Endothelial cell of umbilical vein (primary cell): ENCODE measurements at places on chromosomes 3 and 15.

- DNase-seq = no peak
Observed at GRCh38 chr3:22372292-22373062, 621.5 kb upstream of the ZNF385D start.

DNA sequence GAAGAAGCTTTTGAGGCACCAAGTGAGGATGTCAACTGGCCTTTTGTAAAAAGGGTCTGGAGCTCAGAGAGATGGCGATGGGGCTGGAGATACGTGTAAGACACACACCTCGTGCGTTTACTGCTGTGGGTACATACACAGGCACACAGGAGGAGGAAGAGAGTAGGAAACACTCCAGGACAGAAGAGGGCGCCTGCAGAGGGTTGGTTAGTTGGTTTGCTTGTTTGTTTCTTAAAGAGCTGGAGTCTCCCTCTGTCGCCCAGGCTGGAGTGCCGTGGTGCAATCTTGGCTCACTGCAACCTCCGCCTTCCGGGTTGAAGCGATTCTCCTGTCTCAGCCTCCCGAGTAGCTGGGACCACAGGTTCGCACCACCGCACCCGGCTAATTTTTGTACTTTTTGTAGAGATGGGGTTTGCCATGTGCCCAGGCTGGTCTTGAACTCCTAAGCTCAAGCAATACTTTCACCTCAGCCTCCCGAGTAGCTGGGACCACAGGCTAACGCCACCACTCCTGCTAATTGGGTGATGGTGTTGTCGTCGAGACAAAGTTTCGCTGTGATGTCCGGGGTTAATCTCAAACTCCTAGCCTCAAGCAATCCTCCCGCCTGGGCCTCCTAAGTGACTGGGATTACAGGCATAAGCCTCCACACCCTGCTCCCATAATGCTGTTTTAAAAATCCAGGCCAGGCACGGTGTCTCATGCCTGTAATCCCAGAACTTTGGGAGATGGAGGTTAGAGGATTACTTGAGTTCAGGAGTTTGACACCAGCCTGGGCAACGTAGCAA, 1.3 kb upstream of the PRR20G start:
- no peak for DNase-seq

- DNase-seq = no peak
Observed at GRCh38 chr3:98690876-98691275, 72.3 kb upstream of the ST3GAL6 start.

- no peak for DNase-seq
Observed at GRCh38 chr3:64551697-64552096, 136.1 kb downstream of the ADAMTS9 start.

- no peak for DNase-seq
Observed at GRCh38 chr3:30611613-30612436, 5.4 kb downstream of the TGFBR2 start.

DNA sequence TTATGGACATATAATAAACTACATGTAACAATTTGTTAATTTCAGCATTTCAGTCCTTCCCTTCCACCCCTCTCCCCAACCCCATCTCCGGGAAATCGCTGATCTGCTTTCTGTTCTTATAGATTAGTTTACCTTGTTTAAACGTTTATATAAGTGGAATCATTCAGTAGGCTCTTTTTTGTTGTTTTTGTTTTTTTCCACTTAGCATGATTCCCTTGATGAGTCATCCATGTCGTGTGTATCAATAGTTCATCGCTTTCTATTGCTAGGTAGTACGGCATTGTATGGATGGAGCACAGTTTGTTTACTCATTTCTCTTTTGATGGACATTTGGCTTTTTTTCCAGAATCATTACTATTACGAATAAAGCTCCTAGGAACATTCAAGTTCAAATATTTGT, 23.5 kb upstream of the AMOTL2 start:
- no peak for DNase-seq

- peak; percentile 39 for DNase-seq
Observed at GRCh38 chr3:132597660-132598059, 590 bp downstream of the ACKR4 start.

- DNase-seq = no peak
Observed at GRCh38 chr3:49717959-49718857, 1.3 kb downstream of the AMIGO3 start.

DNA sequence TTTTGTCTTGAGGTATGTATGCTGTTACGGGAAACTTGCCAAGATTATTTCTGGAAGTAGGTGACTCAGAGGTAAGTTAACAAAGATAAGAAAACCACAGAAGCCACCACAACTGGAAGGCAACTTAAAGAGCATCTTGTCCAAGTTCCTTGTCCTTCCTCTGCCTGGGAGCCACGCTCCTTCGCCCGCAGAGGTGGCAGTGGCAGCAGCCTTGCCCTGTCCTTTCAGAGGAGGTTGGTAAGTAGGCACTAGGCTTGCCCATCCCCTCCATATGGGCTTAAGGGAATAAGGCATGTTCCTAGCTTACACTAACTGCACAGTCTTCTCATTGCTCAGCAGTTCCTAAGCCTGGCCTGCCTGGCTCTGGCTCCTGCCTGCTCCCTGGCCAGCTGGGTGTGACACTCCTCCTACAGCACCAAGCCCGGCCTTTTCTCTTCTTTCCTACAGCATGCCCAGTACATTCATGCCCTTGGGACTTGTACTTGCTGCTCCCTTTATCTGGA, 48.0 kb upstream of the RAB6B start:
- peak; percentile 87 for DNase-seq

DNA sequence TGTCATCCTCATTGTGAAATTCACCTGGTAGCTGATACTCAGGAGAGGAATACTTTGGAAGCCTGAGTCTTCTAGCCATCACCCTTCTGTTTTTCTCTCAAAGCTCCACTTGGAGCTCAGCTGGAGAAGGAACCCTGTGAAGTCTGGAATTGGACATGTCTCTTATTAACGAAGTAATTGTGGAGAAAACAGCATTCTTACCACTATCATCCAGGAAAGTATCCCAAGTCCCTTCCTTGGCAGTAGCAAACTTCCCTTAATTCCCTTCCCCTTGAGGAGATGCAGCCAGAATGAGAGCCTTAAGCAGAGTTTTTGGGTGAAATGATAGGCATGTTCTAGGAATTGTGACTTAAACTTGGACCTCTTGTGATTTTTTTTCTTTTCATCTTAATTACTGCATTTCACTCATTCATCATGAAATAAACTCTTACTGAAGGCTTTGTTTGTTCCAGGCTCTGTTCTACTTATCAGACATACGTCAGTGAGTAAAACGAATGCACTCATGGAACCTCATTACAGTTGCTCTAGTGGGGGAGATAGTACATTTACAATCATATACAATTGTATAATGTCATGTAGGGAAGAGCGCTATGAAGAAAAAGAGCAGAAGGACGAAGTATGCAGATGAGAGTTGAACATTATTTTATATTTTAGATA, 30.5 kb upstream of the TCF12 start:
- DNase-seq = no peak

DNA sequence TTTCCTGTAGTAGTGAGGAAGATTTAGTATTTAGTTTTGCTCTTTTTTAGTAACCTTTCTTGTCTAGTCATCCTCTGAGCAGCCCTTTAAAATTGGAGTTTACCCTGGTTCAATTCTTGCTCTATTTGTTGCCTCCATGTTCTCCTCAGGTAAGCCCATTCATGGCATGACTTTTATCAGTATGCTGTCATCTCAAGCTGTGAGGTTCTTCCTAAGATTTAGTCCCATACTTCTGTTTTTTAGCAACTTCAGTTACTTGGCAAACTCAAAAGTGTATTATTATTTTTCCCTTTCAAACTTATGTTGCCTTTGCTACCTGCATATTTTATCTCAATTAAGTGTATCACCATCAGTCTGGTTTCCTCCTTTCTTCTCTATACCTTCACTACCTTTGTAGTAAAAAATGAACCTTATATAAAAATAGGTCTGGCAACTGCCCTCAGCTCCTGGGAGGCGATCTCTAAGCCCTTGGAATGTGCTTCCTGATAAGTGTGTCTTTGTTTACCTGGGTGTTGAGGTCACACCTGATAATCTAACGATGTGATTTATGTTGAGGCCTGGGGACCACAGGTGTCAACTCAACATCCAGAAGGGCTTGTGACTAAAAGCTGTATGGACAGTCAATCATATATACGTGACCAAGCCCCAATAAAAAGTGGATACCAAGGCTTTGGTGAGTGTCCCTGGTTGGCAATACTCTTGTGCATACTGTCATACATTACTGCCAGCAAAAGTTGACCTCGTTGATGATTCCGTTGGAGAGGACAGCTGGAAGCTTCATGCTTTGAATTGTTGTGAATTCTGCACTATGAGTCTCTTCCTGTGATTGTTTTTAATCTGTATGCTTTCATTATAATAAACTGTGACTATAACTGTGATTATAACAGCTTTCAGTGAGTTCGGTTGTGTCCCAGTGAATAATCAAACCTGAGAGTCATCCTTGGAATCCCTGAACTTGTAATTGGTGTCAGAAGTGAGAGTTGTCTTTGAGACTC, 3.9 kb downstream of the NSUN3 start:
- DNase-seq = peak; percentile 29

DNA sequence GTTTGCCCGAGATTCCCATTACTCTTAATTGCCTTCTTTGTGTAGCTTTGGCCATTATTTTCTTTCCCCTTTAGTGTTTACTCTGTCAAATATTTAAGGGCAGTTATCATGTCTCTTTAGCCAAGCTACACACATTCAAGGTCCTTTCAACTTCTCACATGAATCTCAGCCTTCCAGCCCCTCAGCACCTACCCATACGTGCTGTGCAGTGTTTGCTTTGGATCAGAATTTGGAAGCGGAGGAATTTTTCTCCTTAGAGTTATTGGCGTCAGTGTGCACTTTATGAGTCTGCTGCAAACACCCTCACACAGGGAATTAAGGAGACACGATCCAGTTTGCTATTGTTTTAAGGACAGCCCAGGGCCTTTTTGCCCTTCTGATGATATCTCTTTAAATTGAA, 231.6 kb downstream of the CACNA2D3 start:
- DNase-seq = no peak

- DNase-seq = no peak
Observed at GRCh38 chr15:54594115-54594514, 602.6 kb downstream of the RSL24D1 start.

DNA sequence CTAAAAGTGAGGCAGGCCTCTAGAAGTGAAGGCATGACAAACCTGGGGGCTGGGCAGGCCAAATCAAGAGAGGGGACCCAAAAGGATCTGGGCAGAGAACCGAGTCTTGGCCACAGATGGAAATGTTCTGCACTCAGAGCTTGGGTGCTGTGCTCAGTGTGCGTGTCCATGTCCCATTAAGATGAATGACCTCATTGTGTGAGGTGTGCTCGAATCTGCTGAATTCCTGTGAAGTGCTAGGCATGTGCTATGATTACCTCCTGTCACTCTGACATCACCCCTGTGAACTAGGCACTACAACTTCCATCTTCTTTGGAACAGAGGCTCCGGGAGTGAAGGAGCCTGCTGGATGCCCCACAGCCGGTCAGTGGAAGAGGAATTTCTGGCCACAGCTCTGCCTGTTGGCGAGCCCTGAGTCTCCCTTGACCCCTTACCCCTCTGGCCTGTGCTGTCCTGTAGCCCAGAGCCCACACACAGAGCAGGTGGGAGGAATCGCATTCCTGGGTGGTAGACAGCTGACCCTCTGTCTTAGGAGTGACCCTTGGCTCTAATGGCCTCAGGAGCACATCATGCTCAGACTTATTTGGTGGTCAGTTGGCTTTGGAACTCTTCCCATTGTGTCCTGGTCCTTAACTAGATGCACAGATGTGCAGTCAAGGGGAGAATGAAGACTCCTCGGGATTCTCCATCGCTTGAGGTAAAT, 67.6 kb upstream of the CTDSPL start:
- DNase-seq = no peak

- DNase-seq = peak; percentile 60
Observed at GRCh38 chr3:58173669-58174398, 36.9 kb downstream of the DNASE1L3 start.

- DNase-seq = no peak
Observed at GRCh38 chr3:51514210-51514609, 14.4 kb upstream of the DCAF1 start.

GRCh38 chr3:120678331-120678947, 3.6 kb downstream of the HGD start:
- DNase-seq = peak; percentile 95

- DNase-seq = no peak
Observed at GRCh38 chr3:48938689-48939088, 20.0 kb downstream of the ARIH2 start.

DNA sequence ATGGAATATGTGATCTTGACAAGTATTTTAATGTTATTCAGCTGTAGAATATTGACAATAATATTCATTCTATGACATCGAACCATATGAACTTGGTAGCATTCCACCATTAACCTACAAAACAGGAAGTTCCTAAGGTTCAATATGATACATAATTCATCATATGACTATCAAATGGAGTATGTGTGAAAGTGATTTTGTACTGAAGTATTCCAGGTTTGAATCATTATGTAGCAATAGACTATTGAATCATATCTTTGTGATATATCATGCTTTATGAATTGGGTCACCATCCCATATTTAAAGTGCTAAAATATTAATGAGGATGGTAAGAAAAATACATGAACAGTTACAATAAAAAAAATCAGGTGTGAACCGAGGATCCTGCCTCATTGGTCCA, 95.1 kb downstream of the TP63 start:
- DNase-seq = no peak

GRCh38 chr15:74723754-74724334, 1.5 kb downstream of the CYP1A1 start:
- peak; percentile 62 for DNase-seq

DNA sequence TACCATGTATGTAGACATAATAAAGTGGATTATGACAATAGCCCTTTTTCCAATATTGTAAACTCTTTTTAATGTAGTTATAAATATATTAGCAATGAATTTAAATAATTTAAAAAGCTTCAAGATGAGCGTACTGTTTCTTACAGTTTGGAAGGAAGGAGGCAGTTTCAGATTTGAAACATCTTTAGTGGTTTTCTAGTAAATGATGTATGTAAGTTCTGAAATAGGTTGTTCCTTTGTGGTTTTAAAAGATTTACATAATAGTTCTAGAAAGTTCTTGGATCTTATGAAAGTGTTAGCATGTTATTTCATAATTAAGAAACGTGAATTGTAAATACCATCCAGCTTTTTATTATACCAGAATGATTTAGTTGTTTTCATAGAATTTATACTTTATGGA, 16.0 kb downstream of the DNAJC19 start:
- DNase-seq = no peak

DNA sequence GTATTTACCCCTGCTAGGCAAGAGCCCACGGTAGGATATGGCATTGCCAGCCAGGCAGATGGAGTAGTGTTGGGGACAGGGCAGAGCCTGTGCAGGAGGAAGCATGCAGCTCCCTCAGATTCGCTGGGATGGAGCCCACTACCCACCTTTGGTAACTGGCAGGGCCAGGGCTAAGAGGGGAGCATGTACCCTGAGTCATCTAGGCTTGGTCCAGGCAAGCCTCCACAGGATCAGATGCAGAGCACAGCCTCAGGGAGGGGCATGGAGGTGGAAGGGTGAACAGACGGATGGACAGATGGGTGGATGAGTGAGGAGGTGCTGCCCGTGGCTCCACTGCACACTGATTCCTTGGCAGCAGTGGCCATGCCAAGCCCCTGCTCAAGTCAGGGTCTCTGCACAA, 33.0 kb downstream of the IL20RB start:
- no peak for DNase-seq
